ENCODE measurements at places on chromosomes 3 and 15.

- no peak for DNase-seq
Observed at GRCh38 chr15:96325541-96326327, 4.8 kb upstream of the NR2F2 start.

GRCh38 chr3:45677033-45677446 is 12.2 kb upstream of the SACM1L start:
- no peak for DNase-seq

- DNase-seq, result no peak
Observed at GRCh38 chr3:8345398-8345797, 156.2 kb upstream of the LMCD1 start.

DNA sequence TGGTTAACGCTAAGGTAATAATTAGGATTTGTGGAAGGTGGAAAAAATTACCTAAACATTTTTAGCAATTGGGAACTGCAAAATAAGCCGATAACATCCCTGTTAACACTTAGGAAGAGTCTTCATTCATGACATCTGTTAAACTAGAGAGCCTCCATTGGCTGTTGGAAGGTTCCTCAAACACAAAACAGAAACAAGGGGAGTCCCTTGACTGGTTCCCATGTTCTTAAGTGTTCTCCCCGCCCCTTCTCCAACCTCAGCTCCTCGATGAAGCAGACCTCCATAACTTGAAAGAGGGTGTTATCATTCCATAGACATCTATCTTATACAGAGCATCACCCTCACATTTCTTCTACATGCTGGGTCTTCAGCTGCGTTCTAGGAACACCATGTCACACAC is 2.5 kb downstream of the SLC22A13 start:
- DNase-seq, result no peak

DNA sequence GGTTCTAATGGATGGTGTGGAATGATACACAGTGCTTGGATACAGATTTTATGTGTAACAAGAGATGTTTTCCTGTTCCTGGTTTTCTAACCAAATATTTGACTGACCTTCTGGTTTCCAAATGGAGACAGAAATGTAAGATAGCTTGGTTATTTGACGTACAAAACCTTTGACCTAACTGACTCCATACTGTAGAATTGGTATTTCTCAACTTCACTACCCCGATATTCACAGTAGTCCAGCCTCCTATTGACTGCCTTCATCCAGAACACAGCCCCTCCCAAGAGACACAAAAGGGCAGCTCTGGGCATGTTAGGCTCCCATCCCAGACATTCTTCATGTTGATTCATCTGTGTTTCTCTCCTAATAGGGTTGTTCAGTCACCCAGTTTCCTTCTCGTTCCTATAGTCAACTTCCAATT is 33.4 kb downstream of the MYO1E start:
- no peak for DNase-seq

DNA sequence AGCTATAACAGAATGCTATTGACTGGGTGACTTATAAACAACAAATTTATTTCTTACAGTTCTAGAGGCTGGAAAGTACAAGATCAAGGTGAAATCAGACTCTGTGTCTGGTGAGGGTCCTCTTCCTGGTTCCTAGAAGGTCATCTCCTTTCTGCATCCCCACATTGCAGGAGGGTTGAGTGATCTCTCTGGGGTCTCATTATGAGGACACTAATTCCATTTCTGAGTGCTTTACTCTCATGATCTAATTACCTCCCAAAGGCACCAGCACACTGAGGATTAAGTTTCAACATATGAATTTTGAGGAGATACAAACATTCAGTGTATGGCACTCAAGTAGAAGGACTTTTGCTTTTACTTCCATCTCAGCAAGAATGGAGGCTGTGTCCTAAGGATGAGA is 534.1 kb upstream of the KCNMB2 start:
- DNase-seq, result no peak

DNA sequence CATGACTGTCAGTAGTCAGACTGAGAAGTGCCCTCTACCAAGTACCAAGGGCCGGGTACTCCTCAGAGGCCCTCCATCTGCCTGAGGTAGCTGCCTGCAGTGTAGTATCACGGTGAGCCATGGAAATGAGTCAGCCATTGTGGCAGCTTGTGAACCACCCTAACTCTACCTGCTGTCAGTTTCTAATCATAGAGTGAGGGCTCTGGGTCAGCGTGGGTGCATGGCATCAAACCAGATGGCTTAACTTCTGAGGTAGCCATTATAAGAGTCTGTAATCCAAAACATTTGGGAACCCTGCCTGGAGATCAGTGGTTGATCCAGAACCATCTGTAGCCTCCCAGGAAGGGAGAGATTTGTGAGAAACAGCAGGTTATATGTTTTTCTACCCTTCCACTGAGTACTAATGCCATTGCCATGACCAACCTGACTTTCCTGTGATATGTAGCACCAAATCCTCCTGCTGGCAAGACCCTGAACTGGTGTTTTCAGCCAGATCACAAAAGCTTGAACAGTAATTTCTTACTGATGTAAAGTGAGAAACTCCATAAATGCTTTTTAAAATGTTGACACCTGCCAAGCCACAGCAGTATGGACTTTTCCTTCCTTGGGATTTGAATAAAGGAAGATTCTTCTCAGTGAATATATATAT is 38.9 kb downstream of the ABHD2 start:
- no peak for DNase-seq

DNA sequence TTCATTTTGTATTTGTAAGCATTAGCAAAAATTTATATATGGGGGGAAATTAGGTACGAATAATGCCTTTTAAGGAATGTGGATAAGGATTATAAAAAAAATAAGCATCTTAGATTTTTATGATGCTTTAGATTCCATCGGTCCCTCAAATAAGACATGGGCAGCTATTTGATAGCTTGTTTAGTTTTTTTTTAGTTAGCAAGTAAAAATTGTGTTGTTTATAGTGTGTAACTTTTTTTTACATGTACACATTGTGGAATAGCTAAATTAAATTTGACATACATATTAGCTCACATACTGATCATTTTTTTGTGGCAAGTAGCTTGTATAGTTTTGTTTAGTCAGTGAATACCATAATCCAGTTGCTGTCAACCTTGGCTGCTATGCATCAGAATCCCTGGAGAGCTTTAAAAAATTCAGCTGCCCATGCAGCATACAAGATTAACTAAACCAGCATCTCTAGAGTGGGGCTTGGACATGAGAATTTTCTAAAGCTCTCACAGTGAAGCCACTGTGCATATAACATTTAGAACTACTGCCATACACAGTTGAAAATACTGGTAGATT is 53.9 kb downstream of the TMOD3 start:
- no peak for DNase-seq

- no peak for DNase-seq
Observed at GRCh38 chr3:195112361-195112791, 158.6 kb downstream of the XXYLT1 start.

DNA sequence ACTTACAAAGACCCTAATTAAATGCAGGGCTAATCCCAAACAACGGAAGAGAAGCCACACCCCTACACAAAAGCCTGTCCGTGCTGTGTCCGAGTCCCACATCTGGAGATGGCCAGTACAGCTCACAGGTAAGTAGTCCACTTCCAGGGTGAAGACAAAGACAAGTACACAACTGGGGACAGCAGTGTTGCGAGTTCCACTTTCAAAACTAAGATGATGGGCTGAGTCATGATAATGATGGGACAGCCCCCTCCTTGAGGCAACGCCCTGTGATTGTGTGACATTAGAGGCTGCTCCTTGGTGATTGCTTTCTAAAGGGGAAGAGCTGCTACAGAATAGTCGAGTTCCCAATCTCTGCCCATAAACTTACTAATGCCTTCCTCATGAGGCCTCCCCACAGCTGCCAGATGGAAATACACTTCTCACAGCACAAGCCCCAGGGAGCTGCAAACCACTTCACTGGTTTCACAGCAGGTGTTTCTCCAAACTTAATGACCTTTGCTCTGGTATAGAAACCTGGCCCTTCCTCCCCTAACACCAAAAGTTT is 27.6 kb downstream of the RFT1 start:
- no peak for DNase-seq

DNA sequence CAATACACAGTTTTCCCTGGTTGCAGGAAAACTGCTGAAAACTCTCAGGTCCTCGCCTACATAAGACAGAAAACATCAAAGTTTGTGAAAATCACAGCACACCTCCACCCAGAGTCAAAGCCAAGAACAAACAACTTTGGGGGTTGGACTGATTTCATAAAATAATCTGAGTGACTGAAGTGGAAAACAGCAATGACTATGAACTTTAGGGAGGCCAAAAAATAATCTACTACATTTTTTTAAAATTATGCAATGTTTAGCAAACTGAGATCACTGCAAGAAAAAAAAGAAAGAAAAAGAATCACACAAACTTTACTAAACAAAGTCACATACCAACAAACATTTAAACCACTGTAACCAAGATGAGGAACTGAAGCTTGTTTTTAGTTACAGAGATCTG is 15.9 kb upstream of the FOXP1 start:
- DNase-seq, result no peak

DNA sequence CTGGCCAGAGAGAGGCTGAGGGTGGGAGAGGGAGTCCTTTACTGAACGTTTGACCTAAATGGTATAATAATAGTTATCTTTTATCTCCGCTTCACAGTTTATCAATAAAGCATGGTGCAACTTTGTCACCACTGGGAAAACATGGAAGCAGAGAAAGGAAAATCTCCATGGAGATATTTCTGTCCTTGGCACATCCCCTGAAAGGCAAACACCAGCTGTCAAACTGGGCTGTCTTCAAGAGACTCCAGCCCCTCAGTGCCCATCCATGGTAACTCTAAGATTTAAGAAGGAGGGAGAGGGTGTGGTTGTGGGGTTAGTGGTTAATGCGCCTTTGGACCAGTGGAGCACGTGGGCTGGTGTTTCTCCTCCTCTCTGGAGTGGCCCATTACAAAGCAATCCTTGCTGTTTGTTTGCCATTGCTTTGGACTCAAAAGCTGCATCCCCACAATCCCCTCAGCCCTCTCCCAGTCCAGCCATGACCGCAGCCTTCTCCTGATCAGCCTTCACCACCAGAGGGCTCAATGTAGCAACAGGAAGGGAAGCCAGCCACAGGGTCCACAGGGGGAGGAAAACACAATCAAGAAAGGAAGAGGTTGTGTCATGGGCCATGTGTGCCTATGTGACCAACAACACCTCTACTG is 38.2 kb upstream of the FAM174B start:
- DNase-seq, result peak; percentile 30

DNA sequence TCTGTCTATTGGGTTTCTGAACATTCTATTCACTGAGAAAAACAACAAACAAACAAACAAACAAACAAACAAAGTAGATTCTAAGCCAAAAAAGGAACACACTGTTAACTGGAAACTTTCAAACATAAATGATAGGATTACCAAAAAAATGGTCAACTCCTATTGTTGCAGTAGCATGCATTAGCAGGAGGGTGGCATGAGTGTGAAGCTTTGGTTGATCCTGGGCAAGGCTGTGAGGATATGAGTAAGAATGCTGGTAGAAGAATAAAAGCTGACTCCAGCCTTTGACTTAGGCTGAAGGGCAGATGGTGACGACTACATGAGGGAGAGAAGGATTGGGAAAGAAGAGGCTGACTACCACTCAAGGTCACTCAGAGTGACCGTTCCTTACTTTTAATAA is 810.3 kb downstream of the VGLL3 start:
- DNase-seq, result no peak

DNA sequence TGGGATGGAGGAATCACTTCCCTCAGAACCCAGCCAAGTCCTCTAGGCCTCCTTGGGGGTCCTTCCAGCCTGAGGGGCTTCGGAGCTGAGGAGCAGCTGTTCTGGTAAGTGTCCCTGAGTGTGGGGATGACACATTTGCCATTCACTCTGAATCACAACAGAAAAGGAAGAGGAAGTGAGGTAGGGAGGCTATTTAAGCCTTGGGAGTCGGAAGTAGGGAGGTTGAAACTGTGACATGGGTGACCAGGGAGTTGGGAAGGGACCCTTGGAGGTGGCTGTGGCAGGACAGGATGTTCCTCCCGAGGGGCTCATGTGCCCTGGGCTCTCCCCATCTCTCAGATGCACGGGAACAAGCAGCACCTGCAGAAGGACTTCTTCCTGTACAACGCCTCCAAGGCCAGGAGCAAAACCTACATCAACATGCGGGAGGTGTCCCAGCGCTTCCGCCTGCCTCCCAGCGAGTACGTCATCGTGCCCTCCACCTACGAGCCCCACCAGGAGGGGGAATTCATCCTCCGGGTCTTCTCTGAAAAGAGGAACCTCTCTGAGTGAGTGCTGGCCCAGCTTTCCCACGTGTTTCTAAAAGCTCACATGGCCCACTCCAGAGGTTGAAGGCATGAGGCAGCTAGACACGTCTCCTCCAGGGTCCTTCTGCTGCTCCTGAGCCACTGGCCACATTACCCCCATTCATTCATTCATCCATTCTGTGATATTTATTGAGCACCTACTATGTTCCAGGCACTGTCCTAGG is 43.3 kb downstream of the CAPN3 start:
- no peak for DNase-seq

- no peak for DNase-seq
Observed at GRCh38 chr3:110932567-110932966, 139.0 kb upstream of the NECTIN3 start.

- no peak for DNase-seq
Observed at GRCh38 chr15:59371458-59372351, 966 bp downstream of the MYO1E start.

- DNase-seq, result no peak
Observed at GRCh38 chr15:36271048-36271447, 308.4 kb upstream of the CDIN1 start.

DNA sequence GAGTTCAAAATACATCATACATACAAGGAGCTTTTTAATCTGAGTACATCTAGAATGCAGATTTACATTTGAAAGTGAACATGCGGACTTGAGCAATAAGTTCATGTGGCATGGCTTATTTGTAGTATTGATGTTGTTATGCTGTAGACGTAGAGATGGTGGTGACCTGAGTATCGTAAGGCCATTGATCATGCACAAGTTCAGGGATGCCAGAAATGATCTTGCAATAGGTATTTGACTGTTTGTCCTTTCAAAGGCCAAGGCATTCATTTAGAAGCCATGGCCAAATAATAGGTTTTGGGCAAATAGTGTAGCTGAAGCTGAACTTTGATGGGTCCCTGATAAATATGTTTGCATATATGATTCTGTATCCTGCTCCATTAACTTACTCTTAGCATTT is 35.0 kb downstream of the ARNT2 start:
- DNase-seq, result no peak

DNA sequence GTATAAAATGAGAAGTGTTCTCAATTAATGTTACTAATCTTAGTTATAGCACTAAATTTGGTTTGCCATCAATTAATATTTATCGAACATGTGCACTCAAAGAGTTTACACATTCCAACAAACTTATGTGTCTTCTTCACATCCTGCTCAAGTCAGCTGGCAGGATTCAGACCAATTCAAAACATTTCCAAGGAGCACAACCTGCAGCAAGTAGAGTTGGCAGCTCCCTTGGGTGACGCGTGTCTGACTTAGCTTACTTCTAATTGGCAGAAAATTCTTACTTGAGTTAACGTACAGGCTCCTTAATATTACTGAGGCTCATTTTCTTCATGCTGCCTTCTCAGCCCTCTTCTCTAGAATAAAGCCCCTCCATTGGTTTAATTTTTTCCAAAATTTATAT is 110.4 kb upstream of the PFN2 start:
- DNase-seq, result no peak

DNA sequence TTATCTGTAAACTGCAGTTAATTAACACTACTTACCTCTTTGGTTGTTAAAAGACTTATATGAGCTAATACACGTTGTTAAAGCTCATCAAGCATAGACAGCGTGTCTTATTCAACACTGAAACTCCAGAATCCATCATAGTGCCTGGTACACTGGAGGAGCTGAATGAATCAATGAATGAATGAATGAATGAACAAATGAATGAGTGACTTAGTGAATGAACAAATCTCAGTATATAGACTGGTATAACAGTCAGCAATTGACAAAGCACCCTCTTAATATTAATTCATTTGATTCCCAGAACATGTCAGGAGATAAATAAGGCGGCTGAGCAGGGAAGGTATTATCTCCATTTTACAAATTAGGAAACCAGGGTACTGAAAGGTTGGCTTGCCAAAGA is 7.1 kb downstream of the CASR start:
- no peak for DNase-seq

Data from H54 (cell line).